Head of caudate nucleus (tissue), 42 donors: ENCODE measurements at places on chromosomes 3 and 15.

- no peak for DNase-seq
These were observed 156.4 kb upstream of the PFN2 start for GRCh38 chr3:150127011-150127490.

DNA sequence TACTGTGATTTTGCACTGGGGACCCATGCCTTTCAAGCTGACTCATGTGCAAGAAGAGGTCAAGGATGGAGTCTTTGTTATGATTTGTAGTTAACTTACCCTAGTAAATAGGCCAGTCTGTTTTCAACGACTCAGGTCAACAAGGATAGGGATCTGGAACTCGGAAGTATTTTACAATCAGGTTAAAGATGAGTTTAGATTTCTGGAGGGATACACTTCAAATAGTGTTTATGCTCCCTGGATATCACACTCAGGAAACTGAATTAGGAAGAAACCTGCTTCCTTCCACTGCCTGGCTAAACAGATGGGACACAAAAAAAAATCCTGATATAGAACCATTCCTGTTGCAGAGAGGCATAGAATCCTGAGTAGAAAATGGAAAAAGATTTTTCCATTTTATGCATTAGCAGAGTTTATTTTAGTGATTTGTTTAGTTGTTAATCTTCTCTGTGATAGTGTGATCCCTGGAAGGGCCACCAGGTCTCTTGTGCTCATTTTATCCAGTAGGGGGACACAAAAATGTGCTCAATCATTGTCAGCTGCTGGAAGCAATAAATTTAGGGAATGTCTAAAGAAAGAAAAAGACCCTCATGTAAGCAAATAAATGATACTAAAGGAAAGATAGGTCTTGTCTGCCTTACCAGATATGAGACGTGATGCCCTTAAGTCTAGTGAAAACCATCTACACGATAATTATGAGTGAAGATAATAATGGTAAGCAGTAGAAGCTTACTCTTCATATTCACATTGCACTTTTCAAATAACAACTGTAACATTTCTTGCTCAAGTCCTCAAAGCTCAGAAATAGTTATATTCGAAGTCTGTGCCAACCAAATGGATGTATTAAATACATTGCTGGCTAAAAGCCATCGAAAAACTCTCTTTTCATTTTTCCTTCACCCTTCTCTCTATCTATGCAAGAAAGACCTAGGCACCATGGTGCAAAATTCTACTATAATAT is 452.1 kb upstream of the KCNMB2 start:
- no peak for DNase-seq

DNA sequence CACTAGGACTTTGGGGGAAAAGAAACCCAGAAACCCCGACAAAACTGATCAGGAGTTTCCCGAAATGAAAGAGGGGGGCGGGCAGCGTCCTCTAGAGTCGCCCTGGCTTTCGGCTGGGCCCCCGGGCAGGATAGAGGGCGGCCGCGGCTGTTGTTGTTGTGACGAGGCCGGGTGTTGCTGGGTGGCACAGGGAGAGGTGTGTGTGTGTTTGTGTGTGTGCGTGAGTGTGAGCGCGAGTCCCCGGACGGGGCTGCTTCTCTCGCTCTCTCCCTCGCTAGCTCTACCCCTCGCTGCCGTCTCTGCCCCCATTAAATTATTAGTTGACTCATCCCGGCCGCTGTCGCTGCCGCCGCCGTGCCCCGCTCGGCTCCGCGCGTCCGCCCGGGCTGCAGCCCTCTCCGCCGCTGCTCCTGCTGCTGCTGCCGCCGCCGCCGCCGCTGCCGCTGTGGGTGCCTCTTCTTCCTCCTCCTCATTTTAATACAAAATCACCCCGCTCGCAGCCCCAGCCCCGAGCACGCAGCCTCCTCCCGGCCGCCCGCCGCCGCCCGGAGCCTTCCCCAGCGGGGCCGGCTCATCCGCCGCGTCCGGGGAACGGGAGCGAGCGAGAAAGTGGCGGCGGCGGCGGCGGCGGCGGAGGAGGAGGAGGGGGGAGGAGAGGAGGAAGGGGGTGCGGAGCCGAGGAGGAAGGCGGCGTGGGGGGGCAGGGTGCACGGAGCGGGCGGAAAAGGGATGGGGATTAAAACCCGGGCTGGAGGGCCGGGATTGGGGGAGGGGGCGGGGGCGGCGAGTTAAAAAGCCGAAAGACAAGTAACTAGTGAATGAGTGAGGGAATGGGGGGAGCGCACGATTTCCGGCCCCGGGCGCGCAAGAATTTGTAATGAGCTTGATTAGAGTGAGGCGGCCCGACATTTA is at the start of gene SATB1:
Gene SATB1, minus strand, starts transcription at position 611 of the 912 bp plus-strand sequence. CDS start 4,372 bp downstream, outside the sequence.
- DNase-seq = peak; percentile 88

GRCh38 chr3:159928666-159929065 is 60.0 kb upstream of the IL12A start:
- no peak for DNase-seq

DNA sequence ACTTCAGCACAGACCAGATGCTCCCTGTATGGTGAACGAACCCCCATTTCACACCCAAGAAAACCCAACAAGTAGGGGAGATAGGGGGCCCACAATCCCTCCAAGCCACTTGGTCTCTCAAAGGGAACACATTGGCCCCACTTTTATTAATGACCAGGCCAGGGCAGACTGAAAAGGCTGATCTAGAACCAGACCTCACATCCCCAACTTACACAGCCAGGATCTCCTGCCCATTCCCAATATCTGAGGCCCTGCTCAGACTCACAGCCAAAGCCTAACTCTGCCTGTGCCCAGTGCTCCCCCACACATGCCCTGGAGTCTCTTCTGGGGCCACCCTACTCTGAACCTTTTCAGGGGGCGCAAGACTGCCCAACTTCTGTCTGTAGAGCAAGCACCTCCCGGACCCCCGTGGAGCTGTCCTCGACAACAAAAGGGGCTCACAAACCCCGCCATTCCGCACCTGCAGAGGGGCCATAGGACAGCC is 1.8 kb downstream of the PLXNB1 start:
- no peak for DNase-seq

DNA sequence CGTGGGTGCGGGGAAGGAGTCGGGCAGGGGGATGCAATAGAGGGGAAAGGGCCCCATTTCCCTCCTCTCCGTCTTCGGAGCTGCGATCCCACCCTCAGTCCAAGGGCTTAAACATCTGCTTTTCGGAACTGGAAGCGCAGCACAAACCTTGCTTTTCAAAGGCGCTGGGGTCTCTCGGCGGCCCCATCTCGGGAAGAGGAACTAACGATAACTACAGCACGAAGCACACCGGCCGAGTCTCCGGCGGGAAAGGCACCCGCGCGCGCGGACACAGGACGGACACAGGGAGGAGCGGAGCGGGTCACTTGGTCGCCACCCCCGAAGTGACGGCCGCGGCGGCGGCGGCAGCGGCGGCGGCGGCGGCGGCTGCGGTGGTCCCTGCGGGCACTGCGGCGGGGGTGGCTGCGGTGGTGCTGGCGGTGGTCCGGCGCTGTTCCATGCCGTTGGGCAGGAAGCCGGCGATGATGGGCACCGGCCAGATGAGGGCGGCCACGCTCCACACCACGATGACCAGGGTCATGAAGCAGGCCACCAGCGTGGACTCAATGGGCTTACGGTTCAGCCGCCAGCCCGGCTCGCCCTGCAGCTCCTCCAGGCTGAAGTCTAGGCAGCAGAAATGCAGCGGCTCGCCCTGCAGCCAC is 1.1 kb downstream of the TMEM158 start:
- peak; percentile 82 for DNase-seq

DNA sequence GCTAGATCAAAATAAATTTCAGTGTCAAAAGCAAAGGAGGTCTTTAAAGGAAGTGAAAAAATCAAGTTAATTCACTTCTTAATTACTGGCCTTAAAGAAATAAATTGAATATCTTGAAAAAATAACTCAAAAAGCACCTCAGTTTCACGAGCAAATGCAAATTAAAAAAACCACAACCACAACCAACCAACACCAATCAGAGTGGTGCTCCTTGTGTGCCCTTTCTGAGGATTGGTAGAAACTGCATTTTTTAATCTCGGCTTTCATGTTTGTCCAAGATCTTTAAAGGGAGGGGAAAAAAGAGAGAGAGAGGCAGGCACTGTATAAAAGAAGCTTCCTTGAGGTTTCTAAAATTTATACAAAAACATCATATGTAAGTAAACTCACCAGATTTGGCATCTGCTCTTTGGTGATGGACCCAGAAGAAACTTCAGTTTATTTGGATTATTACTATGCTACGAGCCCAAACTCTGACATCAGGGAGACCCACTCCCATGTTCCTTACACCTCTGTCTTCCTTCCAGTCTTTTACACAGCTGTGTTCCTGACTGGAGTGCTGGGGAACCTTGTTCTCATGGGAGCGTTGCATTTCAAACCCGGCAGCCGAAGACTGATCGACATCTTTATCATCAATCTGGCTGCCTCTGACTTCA is at the start of gene GPR15:
Gene GPR15, plus strand, starts transcription at position 357 of the 653 bp plus-strand sequence. Its CDS starts 56 bp downstream, at position 413.
- no peak for DNase-seq

DNA sequence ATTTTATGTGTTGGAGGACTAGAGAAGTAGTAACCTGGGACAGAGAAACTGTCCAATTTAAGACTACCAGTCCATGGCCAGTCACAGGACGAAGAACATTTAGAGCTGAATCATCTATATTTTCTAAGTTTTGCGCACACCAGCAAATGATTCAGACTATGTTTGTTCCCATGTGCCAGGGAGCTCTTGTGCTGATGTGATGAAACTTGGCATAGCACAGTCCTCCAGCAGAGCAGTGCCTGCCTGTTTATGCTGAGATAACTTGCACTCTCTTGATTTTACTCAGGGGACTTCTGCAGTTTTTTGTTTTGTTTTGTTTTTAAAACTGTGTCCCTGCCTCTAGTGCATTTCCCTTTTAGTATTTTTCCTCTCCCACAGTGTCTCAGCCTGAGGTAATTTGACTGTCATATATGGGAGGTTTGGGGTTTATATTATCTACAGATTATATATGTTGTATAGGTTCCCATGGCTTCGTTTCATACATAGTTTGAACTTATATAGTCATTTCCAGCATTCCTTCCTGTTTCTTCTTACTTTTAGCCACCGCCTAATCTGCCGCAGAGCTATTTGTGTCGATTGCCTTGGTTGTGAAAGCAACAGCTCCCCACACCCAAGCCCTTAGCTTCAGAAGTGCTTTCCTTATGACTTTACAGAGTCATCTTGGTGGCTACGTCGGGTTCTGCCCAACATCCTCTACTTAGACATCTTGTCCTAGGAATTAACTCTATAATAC is 45.5 kb downstream of the PPM1L start:
- DNase-seq = no peak

DNA sequence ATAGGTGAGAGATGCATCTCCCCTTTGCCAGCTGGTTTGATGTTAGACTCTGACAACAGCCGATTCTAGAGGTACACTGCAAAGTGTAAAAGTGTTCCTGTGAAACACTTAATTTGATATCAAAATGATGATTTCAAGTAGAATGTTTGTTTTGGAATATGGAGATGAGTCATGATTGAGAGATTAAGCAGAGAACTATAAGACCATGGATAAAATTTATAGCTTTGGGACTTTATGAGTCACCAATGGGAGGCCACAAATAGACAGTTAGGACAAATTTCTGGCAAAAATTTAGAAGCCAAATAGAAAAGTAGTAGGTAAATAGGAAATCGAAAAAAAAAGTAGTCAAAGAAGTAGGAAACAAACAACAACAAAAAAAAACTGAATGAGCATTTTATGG is 672.5 kb downstream of the NSUN3 start:
- no peak for DNase-seq

- no peak for DNase-seq
These were observed 322.5 kb upstream of the COL8A1 start for GRCh38 chr3:99315896-99316295.

GRCh38 chr3:111315930-111316587 is 225.9 kb upstream of the CD96 start:
- DNase-seq = no peak

DNA sequence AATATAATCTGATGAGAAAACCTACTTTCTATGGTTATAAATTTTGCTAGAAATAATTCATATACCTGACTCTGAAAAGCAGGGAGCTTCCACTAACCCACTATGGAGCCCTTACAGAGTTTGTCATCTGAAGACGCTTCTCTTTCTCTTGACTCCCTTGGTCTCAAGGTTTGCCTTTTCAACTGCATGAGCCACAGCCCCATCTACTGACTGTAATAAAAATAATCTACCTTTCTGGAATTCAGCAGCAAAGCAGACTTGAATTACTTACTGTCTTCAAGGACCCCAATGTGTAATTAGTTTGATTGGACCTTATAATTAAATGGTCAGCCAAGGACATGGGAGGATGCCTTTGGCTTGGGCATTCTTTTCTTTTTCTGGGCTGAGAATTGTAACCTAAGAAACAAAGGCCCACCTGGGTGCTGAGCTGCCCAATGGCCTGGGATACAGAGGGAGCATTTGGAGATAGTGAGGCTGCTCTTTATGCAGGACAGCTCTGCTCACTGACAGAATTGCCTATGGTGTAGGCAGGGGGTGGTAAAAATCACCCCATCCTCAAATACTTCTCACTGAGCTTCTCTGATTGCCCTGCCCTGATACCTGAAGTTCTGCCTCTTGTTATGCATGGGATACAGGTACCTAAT is 178.6 kb upstream of the TRIM42 start:
- no peak for DNase-seq

DNA sequence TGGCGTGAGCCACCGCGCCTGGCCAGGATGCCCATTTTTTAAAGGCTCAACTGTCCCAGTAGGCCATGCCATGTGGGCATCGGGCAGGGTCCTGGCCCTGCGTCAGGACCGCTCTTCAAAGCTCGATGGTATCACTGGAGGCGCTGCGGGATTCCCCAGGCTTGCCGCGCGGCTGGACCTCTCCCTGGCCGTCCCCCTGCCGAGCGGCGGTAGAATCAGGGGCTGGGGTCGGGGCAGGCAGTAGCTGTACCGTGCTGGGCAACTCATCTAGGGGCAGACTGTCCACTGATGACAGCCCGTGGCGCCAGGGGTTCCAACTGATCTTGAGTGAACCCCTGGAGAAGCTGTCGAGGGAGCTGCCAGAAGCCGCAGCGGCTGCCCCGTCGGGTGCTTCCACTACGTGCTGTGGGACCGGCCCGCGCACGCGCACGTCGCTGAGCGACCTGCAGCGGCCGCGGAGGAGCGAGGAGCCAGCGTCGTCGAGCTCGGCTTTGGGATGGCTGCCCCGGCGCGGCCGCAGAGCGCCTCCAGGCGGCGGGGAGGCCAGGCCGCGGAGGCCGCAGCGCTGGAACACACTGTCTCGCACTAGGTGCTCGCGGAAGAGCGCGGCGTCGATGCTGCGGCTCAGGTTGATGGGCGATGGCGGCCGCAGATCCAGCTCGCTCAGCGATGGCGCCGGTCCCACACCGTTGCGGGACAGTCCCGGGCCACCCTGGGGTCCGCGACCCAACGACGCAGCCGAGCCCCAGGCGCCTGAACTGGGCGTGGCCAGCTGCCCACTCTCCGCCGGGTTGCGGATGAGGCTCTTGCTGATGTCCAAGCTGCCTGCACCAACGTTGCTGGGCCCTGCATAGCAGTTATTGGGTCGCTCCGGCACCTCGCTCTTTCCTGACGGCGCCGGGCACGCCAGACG is 5.8 kb downstream of the PRRT3 start:
- DNase-seq = peak; percentile 76
